ENCODE measurements at places on chromosomes 1 and 21. TPM values are rescaled to one million over a fixed set of nuclear protein-coding genes. Genes with fewer than 3 reads are reported as not detected.

The DCST1 gene
- not detected for total RNA-seq

The DSCAM gene
- 0.33 TPM for total RNA-seq

DNA sequence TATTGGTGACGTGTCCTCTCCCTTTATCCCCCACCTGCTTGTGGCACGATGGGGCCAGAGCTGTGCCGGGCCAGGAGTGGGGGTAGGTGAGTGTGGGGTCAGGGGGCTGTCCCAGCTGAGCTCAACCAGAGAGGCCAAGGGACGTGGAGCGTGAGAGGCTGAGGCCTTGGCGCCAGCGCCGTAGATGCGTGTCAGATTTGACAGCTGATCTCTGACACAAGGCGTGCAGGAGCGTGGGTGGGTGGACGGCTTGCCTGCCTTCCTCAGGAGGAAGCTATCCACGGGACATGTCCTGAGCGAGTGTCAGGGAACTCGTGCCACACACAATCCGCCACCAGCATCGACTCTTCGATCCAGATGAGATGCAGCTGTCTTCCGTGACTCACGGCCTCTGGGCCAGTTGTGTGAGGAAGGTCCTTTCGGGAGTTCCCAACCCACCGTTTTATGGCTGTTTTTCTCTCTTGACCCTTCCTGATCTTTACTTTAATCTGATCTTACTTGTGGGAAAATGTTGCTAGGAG is 56.7 kb downstream of the SPSB1 start:
- no peaks in the 10 kb centered on the region for H3K36me3 ChIP-seq
- H3K27ac ChIP-seq, result no peak overlapping the region
- H3K27me3 ChIP-seq, result no peaks in the 10 kb centered on the region
- no peak overlapping the region for H3K4me3 ChIP-seq
- DNase-seq, result no peak
- H3K4me1 ChIP-seq, result peaks cover 5% of the 10 kb centered on the region

DNA sequence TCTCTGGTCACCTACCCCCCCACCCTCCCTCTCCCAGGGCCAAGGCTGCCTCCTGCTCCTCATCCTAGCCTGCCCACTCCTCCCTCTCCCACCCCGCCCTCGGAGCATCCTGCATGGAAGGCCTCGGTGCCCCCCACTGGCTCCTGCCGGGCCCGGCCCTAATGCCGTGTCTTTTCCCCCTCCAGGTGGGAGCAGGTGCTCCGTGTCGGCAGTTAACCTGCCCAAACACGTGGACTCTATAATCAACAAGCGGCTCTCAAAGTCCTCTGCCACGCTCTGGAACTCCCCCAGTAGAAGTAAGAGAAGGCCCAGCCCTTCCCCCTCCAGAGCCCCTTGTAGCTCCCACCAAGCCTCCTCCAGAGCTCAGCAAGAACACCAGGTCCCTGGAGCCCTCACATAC is 18.8 kb downstream of the MAP7D1 start:
- no peak overlapping the region for H3K27ac ChIP-seq
- no peaks in the 10 kb centered on the region for H3K27me3 ChIP-seq
- DNase-seq, result no peak
- H3K4me1 ChIP-seq, result peaks cover under 1% of the 10 kb centered on the region
- H3K4me3 ChIP-seq, result no peak overlapping the region

The KRTAP7-1 gene
- total RNA-seq, result not detected

- no peaks in the 10 kb centered on the region for H3K36me3 ChIP-seq
- peak overlapping the region; percentile 46 for H3K4me3 ChIP-seq
Observed at GRCh38 chr21:41369920-41370839, 8.4 kb downstream of the MX2 start.

The TSACC gene
- not detected for total RNA-seq

DNA sequence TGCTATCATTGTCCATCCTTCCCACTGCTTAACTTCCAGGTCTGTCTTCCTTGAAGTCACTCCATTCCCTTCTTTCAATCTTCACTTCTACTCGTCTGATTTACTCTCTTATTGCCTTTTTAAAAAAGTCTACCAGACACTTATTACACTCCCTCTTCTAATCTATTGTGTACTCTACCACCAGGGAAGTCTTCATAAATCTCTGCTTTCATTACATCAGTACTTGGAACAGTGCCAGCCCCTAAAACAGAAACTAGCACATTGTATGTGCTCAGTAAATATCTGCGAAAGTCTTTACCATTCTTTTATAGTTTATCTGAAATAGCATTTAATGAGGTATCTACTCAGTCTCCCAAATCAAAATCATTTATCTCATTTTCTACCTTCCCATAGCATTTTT is 236.4 kb downstream of the USH2A start:
- no peak overlapping the region for H3K27ac ChIP-seq
- no peak overlapping the region for H3K4me3 ChIP-seq
- H3K27me3 ChIP-seq, result no peaks in the 10 kb centered on the region
- no peak for DNase-seq

DNA sequence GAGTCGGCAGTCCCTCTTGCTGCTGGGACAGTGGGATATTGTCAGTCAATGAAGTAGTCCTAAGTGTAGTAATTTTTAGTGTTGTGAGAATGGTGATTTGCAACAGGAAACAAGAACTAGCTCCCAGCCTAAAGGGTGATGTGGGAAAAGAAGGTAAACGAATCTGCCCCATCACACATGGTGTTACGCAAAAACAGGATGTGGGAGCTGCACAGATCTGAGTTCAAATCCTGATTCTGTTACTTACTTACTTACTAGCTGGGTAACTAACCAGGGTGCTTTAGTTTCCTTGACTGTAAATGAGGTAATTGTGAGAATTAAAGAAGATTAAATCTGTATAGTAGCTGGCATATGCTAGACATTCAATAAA is 22.3 kb downstream of the NAV1 start:
- peaks cover 36% of the 10 kb centered on the region for H3K4me1 ChIP-seq
- no peaks in the 10 kb centered on the region for H3K27me3 ChIP-seq
- H3K4me3 ChIP-seq, result no peak overlapping the region
- no peak overlapping the region for H3K27ac ChIP-seq

- no peaks in the 10 kb centered on the region for H3K36me3 ChIP-seq
- H3K4me3 ChIP-seq, result no peak overlapping the region
- DNase-seq, result no peak
Observed at GRCh38 chr1:162463021-162463420, 34.6 kb upstream of the UHMK1 start.

GRCh38 chr1:66739401-66740157 is 12.7 kb upstream of the DYNLT5 start:
- no peak for DNase-seq
- H3K4me1 ChIP-seq, result no peaks in the 10 kb centered on the region
- H3K4me3 ChIP-seq, result no peak overlapping the region
- no peaks in the 10 kb centered on the region for H3K36me3 ChIP-seq
- H3K27ac ChIP-seq, result no peak overlapping the region
- no peaks in the 10 kb centered on the region for H3K27me3 ChIP-seq

GRCh38 chr1:43839056-43839455 is 94.5 kb upstream of the ARTN start:
- peaks cover 15% of the 10 kb centered on the region for H3K4me1 ChIP-seq
- H3K4me3 ChIP-seq, result peak overlapping the region; percentile 35
- no peaks in the 10 kb centered on the region for H3K27me3 ChIP-seq
- H3K36me3 ChIP-seq, result no peaks in the 10 kb centered on the region
- peak overlapping the region; percentile 71 for H3K27ac ChIP-seq

- no peak overlapping the region for H3K4me3 ChIP-seq
- DNase-seq, result no peak
- no peak overlapping the region for H3K27ac ChIP-seq
- H3K4me1 ChIP-seq, result no peaks in the 10 kb centered on the region
- no peaks in the 10 kb centered on the region for H3K27me3 ChIP-seq
Observed at GRCh38 chr21:35857095-35857494, 203.2 kb downstream of the SETD4 start.

DNA sequence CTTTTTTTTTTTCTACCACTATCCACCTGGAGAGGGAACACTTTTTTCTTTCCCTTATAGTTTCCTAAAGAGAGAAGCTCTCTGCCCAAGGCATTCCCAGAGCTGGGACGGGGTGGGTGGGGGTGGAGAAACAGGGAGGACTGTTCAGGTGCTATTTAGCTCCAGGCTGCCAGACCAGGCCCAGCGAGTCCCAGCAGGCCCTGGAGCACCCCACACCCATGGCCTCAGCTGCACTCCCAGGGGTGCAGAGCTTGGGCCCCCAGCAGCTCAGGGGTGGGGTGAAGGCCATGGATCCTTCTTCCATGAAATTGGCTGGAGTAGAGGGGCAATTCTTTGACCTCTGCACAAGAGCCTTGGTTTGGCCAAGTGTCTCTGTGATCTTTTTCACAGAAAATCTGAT is 4.1 kb downstream of the ETV3L start:
- no peak overlapping the region for H3K27ac ChIP-seq
- no peak overlapping the region for H3K4me3 ChIP-seq
- H3K4me1 ChIP-seq, result no peaks in the 10 kb centered on the region
- no peak for DNase-seq
- no peaks in the 10 kb centered on the region for H3K36me3 ChIP-seq

GRCh38 chr1:153250166-153250565 is 9.3 kb upstream of the LORICRIN start:
- H3K4me3 ChIP-seq, result no peak overlapping the region
- H3K4me1 ChIP-seq, result no peaks in the 10 kb centered on the region
- no peak overlapping the region for H3K27ac ChIP-seq
- no peaks in the 10 kb centered on the region for H3K36me3 ChIP-seq

GRCh38 chr1:183920651-183921050 is 115.7 kb downstream of the RGL1 start:
- H3K4me1 ChIP-seq, result peaks cover 3% of the 10 kb centered on the region

- H3K4me1 ChIP-seq, result no peaks in the 10 kb centered on the region
- DNase-seq, result no peak
- no peaks in the 10 kb centered on the region for H3K36me3 ChIP-seq
- H3K4me3 ChIP-seq, result no peak overlapping the region
Observed at GRCh38 chr1:180402551-180402950, 99.8 kb downstream of the ACBD6 start.

The FAAH gene
- 42.9 TPM for total RNA-seq

Measured in upper lobe of left lung (tissue), 6 donors.